ENCODE measurements at places on chromosomes 6 and 20. TPM values are rescaled to one million over a fixed set of nuclear protein-coding genes. Genes with fewer than 3 reads are reported as not detected.

Gene IMPG1
- not detected for total RNA-seq

Gene PSORS1C2
- not detected for total RNA-seq

Gene MLIP
- not detected for total RNA-seq

Gene LY6G5C
- 1.6 TPM for total RNA-seq

Gene PTCRA
- total RNA-seq, result not detected

Gene RNF217
- total RNA-seq, result 7.7 TPM

DNA sequence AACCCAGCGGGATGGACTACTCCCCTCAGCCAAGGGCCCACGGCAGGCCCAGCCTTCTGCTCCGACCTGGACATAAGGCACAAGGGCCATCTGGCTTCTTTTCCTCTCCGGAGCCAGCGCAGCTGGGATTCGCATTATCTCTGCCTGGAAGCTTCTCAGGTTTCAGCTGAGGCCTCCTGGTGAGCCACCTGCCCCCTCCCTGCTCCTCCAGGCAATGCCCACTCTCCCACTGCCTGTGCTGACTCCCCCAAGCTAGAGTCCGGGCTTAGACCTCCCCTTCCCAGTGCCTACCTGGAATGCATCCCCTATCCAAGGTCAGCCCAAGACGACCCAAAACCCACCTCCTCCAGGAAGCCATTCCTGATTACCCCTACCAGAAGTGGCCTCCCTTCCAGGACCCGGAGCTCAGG lies 60.7 kb downstream of the EZR start:
- no peak overlapping the region for H3K27ac ChIP-seq
- no peaks in the 10 kb centered on the region for H3K27me3 ChIP-seq
- no peak overlapping the region for H3K4me3 ChIP-seq
- H3K4me1 ChIP-seq, result no peaks in the 10 kb centered on the region

DNA sequence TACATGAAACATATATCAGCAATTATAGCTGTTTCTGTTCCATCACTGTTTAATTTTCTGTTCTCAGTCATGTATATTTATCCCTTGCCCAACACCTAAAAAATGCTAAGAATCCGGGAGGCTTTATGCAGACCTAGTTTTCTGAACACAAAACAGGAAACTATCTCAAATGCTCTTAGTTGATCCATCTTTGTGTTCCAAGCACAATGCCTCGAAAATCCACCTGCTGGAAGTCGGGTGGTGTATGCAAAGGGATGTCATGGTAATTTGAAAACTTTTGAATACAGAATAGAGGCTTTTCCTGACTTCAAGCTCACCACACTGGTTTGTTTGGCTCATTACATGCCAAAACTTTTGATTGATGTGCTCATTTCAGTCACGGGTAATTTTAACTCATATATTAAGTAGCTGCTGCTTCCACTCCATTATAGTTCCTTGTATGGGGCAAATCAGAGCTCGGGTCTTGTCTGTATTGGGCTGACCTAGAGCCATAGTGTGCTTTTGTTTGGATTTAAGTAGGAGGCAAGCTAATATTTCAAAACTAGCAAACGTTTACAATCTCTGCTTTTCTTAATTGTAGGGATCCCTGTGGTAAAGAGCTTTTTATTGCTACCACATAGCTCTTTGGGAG lies 646.5 kb upstream of the EPHA7 start:
- no peak for DNase-seq
- H3K36me3 ChIP-seq, result no peaks in the 10 kb centered on the region
- no peaks in the 10 kb centered on the region for H3K27me3 ChIP-seq
- no peak overlapping the region for H3K27ac ChIP-seq

DNA sequence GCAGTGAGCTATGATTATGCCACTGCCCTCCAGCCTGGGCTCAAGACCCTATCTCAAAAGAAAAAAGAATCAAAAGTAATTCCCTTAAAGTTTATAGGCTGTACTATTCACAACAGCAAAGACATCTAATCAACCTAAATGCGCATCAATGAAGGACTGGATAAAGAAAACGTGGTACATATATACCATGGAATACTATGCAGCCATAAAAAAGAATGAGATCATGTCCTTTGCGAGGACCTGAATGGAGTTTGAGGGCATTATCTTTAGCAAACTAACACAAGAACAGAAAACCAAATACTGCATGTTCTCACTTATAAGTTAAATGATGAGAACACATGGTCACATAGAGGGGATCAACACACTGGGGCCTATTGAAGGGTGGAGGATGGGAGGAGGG lies 16.7 kb downstream of the ZNFX1 start:
- no peak overlapping the region for H3K4me3 ChIP-seq
- DNase-seq, result no peak
- peaks cover 59% of the 10 kb centered on the region for H3K36me3 ChIP-seq

DNA sequence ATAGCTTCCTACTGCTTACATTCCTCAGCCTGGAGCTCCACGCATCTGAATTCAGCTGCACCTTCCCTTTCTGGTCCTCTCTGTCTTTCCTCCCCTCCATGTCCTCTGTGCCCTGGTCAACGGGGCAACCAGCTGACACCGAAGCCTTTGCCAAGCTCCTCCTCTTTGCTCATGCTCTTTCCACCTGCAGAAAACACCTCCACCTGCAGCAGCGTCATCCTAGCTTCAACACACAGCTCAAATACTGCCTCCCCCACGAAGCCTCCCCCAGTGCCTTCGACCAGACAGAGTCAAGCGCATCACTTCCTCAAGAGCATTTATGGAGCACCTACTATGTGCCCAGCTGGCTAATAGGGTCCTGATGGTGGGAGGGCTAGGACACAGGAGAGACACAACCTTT lies 9.2 kb downstream of the CDH22 start:
- H3K4me3 ChIP-seq, result no peak overlapping the region
- H3K27me3 ChIP-seq, result peaks cover 73% of the 10 kb centered on the region
- no peak overlapping the region for H3K27ac ChIP-seq
- no peaks in the 10 kb centered on the region for H3K36me3 ChIP-seq
- DNase-seq, result no peak

DNA sequence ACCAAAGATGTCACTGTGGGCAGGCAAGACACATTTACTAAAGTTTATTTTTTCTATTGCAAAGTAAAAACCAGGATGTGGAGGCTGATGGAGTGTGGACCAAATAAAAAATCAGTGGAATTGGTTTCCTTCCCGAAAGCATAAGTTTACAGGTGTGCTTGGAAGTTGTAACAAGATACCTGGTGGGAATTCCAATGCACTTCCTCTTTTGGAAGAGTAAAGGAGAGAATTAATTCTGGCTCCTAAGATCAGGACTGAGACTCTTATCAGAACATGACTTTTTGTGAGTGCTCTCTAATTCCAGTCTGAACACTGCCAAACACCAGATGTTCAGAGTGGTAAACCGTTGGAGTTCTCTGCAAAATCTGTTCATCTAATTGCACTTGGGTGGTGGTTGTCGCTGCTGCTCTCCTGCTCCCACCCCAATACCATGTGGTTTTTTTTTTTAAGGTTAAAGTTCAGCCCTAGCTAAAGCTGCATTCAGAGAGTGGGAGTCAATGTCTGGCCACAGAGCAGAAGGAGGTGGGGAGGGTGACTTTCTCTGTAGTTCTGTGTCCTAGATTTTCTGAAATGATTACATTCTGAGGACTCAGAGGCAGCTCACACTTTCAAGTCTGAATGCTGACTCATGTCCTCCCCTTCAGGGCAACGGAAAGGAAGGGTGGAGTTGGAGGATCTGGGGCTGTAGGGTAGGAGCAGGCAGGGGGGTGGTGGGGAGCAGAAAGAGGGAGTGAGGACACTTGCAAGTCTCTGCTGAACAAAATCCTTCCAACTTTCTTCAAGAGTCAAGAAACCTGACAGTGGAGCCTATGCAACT lies 275.8 kb upstream of the PRDM1 start:
- DNase-seq, result peak; percentile 90
- no peaks in the 10 kb centered on the region for H3K36me3 ChIP-seq
- peak overlapping the region; percentile 79 for H3K27ac ChIP-seq

GRCh38 chr6:37714836-37715420 lies 17.2 kb upstream of the MDGA1 start:
- H3K27me3 ChIP-seq, result no peaks in the 10 kb centered on the region
- DNase-seq, result no peak
- H3K4me1 ChIP-seq, result peaks cover 14% of the 10 kb centered on the region
- H3K27ac ChIP-seq, result no peak overlapping the region
- no peak overlapping the region for H3K4me3 ChIP-seq

DNA sequence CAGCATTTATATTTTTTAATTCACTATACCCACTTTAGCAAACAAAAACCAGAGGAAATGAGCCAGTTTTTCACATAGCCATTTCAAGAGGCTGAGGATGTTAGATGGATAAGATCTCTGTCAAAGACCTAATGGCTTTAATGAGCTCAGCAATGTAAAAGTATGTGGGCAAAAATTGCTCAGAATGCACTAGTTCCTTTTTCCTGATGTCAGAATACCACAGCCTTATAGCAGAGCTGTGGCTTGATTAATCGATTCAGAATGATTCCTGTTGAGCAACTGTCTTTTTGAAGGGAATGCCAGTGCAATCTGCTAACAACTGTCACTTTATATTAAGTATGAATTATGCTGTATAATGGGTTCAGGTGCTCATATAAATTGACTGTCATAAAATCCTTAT lies 100.6 kb upstream of the HIVEP1 start:
- H3K4me1 ChIP-seq, result no peaks in the 10 kb centered on the region
- H3K4me3 ChIP-seq, result no peak overlapping the region
- no peak for DNase-seq
- no peaks in the 10 kb centered on the region for H3K27me3 ChIP-seq
- H3K36me3 ChIP-seq, result no peaks in the 10 kb centered on the region

DNA sequence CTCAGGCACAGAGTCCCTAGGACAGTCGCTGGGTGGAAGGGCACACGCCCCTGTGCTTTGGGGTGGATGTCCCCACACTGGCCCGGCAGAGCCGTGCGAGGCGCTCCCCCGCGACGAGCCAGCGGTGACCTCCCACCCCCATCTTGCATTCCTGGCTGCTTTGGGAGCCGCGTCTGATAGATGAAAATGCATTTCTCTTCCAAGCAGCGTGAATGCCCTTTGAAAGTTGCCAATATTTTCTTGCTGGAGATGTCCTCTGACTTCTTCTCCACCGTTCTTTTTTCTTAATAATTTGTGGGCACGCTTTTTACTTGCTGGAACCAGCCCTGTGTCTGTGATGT lies 29.9 kb downstream of the COL20A1 start:
- no peak for DNase-seq
- peaks cover 20% of the 10 kb centered on the region for H3K27me3 ChIP-seq
- no peak overlapping the region for H3K4me3 ChIP-seq
- no peak overlapping the region for H3K27ac ChIP-seq
